GM19239 (cell line): ENCODE measurements at places on chromosomes 6 and 20.
A peak's percentile ranks its signal among the peaks of the same experiment; 100 is the strongest.

DNA sequence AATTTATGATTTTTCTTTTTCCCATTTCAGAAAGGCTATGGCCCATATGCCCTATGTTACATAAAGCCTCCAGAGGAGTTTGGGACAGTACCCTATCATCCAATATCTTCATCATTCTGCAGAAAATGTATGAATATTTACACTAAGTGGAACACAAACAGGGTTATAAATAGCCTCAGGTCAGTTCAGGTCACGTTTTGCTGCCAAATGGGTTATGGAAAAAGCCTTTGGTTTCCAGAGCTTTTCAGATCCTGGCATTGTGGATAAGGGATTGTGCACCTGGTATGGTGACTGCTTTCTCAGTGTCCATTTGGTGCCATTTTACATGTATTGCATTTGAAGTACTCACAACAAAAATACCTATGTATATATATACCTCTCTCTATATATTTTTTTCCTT is 29.4 kb downstream of the UTRN start:
- DNase-seq = no peak

DNA sequence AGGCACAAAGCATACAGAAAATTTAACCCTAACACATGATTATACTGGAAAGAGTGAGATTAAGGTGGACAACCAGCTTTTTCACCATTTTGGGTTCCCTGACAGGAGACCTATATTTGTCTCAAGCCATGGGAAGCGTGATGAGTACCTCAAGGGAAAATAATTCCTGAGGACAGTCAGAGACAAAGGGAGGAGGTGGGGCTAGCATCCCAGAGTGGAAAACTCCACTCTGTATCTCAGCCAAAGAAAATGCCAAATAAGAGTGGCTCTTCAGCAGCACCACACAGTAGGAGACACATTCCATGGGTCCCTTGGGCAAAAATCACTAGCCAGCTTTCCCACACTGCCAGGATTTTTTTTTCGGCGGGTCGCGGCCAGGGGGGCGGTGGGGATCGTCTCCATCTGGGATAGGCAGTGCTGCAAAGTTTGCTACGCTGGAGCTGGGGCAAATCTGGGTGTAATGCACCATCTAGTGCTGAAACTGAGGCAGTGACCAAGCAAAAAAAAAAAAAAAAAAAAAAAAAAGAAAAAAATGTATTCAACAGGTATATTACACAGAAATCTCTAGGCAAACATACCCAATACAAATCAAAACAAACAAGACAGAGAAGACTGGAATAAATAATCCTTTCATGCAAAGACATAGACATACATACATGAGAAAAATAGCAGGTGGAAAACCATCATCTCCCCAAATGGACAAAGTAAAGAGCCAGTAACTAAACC is 77.3 kb upstream of the SLC35F1 start:
- no peak for DNase-seq

DNA sequence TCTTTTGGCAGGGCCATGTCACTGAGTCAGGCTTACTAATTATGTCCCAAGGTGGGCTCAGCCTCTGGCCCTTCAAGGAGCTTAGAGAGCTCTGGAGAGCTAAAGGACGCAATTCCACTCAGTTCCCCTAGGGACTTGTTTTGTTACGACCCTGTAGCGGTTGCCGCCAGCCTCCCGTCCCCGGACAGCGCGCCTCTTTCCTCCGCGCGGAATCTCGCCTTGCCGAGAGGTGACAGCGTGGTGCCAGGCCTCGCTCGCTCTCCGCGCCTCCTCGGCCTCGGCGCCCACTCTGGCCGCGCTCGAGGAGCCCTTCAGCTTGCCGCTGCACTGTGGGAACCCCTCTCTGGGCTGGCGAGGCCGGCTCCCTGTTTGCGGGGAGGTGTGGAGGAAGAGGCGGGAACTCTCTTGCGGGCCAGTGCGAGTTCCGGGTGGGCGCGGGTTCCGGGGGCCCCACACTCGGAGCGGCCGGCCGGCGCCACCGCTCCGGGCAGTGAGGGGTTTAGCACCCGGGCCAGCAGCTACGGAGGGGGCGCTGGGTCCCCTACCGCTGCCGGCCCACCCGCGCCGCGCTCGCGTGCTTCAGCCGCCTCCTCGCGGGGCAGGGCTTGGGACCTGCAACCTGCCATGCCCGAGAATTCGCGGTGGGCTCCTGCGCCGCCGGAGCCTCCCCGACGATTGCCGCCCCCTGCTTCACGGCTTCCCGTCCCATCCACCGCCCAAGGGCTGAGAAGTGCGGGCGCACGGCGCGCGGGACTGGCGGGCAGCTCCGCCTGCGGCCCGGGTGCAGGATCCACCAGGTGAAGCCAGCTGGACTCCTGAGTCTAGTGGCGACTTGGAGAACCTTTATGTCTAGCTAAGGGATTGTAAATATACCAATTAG is 9.9 kb upstream of the ZNF311 start:
- no peak for DNase-seq

- no peak for DNase-seq
These were observed 713 bp downstream of the WFDC9 start for GRCh38 chr20:45630371-45630770.

DNA sequence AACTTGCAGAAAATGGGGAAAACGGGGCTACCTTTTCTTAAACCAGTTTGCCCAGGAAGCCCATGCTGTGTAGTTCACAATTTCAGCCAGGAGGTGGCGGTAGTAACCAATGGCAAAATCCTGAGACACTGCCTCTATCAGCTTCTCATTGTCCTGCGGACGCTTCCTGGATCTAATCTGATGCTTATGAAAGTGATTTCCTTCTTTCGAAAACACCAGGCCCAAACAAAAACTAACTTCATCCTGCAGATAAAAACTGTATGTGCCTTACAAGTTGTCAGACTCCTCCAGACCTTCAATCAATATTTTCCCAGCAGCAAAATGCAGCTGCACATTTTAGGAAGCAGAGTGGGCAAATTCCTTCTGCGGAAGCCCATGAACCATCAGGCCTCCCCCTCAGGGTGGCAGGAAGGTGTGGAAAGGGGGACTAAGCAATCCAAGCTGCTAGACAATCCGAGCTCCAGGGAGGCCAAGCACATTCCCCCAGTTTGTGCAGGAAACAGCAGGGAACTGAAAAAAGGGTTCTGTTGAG is 88.5 kb downstream of the LY86 start:
- DNase-seq = peak; percentile 47

- DNase-seq = no peak
These were observed 102.3 kb downstream of the CTNNBL1 start for GRCh38 chr20:37796121-37796520.

DNA sequence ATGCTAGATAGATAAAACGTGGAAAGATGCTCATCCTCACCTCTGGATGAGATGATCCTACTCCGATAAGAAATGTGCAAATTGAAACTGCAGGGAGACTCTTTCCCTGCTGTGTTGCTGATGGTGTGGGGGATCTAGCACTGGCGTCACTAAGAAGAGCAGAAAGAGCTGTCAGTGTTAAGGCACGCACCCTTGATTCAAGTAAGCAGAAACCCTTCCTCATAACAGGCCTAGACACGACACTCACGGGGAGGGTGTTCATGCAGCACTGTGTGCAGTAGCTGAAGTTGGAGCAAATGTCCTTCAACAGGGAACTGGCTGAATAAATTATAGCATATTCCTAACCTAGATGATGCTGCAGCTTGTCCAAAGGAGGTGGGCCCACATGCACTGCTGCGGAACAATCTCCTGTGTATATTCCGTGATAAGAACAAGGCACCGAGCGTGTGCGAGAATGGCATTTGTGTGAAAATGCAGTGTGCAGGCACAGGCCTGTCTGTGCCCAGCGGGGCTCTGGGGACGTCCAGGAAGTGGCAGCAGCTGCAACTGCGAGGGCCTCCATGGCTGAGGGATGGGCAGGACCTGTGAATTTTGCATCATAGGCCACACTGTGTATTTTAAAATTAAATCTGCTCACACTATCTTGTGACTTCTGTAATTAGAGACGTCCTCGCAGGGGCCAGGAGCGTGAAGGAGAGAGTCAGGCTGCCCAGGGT is 64.0 kb downstream of the TCP11 start:
- DNase-seq = no peak

DNA sequence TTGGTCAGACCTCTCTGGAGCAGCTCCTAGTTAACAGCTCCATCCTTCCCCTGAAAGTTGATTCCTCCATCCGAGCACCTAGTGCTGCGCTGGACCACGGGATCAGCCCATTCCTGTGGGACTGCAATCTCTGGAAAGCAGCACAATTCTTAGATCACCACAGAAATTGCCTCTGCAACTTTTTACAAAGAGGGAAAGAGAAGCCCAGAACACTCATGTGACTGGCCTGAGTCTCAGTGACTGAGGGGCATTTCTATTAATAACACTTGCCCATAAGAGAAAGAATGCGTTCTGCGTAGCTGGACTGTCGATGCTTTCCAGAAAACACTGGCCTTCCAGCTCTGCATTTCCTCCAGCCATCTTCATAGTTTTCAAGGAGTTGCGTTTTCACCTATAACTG is 18.3 kb downstream of the MPC1 start:
- no peak for DNase-seq

GRCh38 chr6:138795809-138796603 is at the start of gene ECT2L:
Gene ECT2L (plus strand): TSS chr6:138796087. CDS start chr6:138813275, 17,188 bp downstream.
- DNase-seq = no peak

DNA sequence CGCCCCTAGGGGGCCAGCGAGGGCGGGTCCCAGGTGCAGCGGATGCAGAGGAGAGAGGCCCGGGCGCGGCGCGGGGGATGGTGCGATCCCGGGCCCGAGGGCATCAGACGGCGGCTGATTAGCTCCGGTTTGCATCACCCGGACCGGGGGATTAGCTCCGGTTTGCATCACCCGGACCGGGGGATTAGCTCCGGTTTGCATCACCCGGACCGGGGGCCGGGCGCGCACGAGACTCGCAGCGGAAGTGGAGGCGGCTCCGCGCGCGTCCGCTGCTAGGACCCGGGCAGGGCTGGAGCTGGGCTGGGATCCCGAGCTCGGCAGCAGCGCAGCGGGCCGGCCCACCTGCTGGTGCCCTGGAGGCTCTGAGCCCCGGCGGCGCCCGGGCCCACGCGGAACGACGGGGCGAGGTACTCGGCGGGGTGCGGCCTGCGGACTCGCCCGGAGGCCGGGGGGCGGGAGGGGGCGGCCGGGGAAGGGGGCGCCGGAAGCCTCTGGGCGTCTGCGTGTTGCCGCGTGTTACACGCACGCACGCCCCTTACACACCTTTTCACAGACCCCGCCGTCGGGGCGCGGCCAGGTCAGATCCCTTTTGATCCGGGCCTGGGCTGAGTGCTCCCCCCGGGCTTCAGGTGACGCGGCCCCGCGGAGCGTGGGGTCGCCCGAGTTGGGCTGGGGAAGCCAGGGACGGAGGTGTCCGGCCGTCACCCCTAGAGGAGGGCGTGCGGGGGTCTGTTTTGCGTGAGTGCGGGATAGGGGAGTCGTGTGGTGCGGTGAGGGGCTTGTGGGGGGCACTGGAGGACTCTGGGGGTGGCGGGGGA is 412 bp downstream of the TRIB3 start:
- DNase-seq = peak; percentile 57

GRCh38 chr6:97195117-97195516 is 87.9 kb downstream of the MMS22L start:
- DNase-seq = no peak

- no peak for DNase-seq
These were observed 563.5 kb upstream of the AGPAT4 start for GRCh38 chr6:161837449-161837735.

GRCh38 chr6:167756597-167756996 is 70.1 kb upstream of the AFDN start:
- no peak for DNase-seq

- DNase-seq = no peak
These were observed 1099.6 kb upstream of the GJE1 start for GRCh38 chr6:141033101-141033500.

DNA sequence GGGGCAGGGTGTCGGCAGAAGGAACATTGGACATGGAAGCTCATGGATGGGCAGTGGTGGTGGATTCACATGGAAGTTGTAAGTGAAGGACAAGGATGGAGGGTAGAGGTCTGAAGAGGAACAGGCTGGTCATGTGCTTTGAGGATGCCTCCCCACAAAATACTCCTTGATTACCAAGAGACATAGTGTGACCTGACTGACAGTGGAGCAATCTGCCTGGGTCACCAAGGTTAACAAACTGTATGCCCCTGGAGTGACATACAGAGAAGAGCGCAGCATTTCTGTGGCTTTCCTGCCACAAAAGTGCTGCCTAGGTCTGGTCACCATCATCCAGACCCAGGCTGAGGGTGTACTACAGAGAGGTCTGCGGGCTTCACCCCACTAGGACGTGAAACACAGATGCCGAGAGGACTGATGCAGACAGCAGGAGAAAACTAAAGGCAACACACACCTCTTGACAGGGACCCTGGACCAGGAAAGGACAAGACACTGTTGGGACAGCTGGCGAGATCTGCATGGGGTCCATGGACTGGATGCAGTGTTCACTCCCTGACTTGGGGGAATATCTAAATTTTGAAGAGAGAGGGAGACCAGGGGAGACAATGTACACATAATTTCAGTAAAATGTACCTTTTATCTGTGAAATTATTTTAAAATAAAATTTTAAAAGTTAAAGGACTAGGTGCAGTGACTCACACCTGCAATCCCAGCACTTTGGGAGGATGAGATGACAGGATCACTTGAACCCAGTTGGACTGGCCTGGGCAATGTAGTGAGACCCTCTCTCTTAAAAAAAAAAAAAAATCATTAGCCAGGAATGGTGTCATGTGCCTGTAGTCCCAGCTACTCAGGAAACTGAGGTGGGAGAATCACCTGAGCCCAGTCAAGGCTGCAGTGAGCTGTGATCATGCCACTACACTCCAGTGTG is 64.9 kb downstream of the CSE1L start:
- DNase-seq = no peak

- DNase-seq = no peak
These were observed 15.3 kb downstream of the RSPO4 start for GRCh38 chr20:986733-987355.
